Stimulated activated CD8-positive, alpha-beta memory T cell treated with anti-CD3 and anti-CD28 coated beads, Interleukin-15, amount 100 ng/mL, for 24 hours (primary cell): ENCODE measurements at places on chromosomes 16 and 17.

DNA sequence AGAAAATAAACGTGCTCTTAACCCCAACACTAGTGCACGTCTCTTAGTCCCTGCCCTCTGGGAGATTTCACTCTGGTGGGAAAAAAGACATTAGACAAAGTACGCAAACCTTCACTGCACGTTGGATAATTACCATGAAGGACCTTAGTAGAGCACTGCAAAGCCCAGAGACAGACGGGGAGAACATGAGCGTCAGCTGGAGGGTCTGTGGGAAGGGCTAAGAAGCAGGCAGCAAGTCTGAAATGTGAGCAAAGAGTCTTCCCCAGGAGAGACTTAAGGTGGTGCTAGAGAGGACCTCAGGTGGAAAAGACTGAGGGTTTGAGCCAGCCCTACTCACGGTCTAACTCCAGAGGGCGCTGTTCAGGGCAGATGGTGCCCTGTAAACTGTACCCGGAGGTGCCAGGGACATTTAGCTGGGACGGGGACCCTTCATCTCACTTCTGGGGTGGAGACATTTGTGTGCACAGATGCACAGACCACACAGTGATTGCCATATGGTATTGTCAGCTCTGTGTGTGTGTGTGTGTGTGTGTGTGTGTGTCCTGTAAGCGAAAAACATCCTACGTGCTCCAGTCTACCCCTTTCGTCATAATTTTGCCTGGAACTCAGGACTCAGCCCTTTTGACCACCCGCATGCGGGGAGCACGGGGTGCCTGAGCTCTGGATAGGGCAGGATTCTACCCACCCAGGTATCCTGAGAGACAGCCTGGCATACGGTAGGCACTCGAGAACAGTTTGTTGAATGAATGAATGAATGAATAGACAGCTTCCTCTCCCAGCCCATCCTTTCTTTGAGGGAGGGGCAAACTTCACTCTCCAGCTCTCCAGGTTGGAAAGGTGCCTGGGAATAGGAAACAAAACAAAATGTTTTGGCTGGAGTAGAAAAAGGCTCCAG lies 10.1 kb upstream of the STAC2 start:
- DNase-seq = no peak

GRCh38 chr17:81349397-81350319 lies 45.6 kb upstream of the BAHCC1 start:
- no peak for DNase-seq

- DNase-seq = no peak
These were observed 182.3 kb downstream of the PHKB start for GRCh38 chr16:47643323-47644000.

- no peak for DNase-seq
These were observed 125.0 kb upstream of the IRX3 start for GRCh38 chr16:54411544-54411943.

- DNase-seq = no peak
These were observed 21.8 kb upstream of the ANKFN1 start for GRCh38 chr17:56131431-56131830.
